Right kidney (tissue), 9 donors: ENCODE measurements at places on chromosomes 4 and X.

DNA sequence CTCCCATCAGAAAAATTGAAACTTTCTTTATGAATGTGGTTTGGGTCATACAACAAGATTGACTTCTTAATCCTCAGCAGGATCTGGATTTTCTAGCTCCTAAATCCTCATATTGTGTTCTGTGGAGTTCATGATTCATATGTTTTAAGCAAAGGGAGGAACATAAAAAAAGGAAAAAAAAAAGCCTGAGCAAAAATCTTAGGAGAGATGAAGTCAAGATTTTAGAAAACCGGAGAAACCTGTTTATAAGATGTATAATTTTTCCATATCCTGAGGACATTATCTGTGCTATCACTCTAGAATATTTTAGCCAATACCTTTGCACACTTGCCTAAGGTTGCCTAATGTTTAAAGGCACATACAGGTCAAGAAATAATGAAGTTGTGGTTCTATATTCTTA lies 7.0 kb upstream of the EREG start:
- DNase-seq, result no peak

GRCh38 chr4:122873146-122873545 lies 46.5 kb downstream of the FGF2 start:
- no peak for DNase-seq

DNA sequence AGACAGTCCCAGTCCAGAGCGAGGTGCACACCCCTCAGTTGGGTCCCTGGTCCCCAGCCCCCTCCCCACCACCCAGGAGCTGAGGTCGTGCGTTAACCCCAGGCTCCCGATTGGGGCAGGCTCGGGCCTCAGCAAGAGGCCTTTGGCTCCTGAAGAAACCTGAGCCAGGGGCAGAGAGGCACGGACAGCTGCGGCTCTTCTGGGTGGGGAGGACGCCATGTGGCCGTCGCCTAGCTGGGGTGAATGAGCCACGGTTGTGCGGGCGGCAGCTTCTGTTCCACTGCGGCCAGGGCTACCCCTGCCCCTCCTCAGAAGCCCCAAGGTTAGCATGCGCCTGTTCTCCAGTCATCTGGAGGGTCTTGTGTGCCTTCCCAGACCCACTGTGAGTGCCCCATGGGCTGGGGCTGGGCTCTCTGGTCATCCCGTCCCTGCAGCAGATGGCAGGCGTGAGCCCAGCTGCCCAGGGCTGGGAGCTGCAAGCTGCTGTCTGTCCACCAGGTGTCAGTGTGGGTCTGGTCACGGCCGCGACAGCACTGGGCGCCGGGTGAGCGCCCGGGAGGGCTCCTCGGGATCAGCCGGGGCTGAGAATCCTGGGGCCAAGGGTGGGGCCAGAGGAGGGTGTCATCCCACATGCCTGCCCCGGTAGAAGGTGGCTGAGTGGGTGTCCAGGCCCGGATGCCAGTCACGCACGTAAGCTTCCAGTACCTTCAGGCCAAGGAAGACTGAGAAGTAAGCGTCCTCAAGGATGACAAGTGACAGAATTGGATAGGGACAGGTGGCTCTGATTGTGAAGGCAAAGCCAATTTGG lies 21.9 kb downstream of the ATP2B3 start:
- peak; percentile 59 for DNase-seq

- no peak for DNase-seq
Observed at GRCh38 chr4:84892950-84893349, 73.5 kb downstream of the WDFY3 start.

- no peak for DNase-seq
Observed at GRCh38 chr4:2254665-2255500, 7.0 kb downstream of the MXD4 start.

DNA sequence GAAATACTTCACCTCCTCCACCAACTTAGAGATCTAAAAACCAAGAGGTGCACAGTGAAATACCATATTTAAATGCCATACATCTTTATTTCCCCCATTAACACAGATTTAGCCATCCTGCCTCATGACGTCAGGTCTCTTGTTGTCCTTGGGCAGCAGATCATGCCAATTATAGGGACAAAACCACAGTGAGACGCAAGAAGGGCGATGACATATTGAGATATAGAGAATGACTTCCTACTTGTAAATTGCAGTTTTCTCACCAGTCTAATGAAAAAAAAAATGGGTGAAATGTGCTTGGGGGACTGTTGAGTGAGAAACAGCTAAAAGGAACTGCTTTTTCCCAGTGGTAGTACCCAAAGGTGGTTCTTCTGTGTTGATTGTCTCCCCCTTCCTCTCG lies 24.3 kb downstream of the RS1 start:
- DNase-seq, result no peak

GRCh38 chr4:169557061-169557636 lies 55.2 kb downstream of the NEK1 start:
- DNase-seq, result no peak

- no peak for DNase-seq
Observed at GRCh38 chr4:67371615-67372014, 173.7 kb downstream of the CENPC start.

- DNase-seq, result no peak
Observed at GRCh38 chr4:186151499-186151898, 39.9 kb upstream of the CYP4V2 start.

DNA sequence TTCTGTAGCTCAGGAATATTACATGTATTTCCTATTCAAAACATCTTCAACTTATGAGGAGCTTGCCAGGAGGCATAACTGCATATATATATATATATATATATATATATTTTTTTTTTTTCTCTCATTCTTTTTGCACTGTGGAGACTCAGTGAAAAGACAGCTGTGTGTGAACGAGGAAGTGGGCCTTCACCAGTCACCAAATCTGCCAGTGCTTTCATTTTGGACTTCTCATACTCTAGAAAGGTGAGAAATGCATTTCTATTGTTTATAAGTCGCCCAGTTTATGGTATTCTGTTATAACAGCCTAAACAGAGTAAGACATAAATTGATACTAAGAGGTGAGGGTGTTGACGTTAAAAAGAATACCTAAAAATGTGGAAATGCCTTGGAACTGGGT lies 710.6 kb downstream of the TRAM1L1 start:
- no peak for DNase-seq
